Renal pelvis (tissue), 12 donors: ENCODE measurements at places on chromosomes 2 and 18. TPM values are rescaled to one million over a fixed set of nuclear protein-coding genes. Genes with fewer than 3 reads are reported as not detected.

LOXHD1 gene
- polyA plus RNA-seq, result 1.1 TPM

CAB39 gene
- polyA plus RNA-seq, result 78.1 TPM

GRP gene
- polyA plus RNA-seq, result 0.53 TPM

NAGK gene
- polyA plus RNA-seq, result 113 TPM

SGPP2 gene
- polyA plus RNA-seq, result 16.7 TPM

ZNF396 gene
- polyA plus RNA-seq, result 6.2 TPM

TUBB8B gene
- 1.7 TPM for polyA plus RNA-seq

CROCC2 gene
- polyA plus RNA-seq, result 0.04 TPM

RIT2 gene
- not detected for polyA plus RNA-seq

ADCYAP1 gene
- 0.15 TPM for polyA plus RNA-seq

TFPI gene
- 36.0 TPM for polyA plus RNA-seq

DNA sequence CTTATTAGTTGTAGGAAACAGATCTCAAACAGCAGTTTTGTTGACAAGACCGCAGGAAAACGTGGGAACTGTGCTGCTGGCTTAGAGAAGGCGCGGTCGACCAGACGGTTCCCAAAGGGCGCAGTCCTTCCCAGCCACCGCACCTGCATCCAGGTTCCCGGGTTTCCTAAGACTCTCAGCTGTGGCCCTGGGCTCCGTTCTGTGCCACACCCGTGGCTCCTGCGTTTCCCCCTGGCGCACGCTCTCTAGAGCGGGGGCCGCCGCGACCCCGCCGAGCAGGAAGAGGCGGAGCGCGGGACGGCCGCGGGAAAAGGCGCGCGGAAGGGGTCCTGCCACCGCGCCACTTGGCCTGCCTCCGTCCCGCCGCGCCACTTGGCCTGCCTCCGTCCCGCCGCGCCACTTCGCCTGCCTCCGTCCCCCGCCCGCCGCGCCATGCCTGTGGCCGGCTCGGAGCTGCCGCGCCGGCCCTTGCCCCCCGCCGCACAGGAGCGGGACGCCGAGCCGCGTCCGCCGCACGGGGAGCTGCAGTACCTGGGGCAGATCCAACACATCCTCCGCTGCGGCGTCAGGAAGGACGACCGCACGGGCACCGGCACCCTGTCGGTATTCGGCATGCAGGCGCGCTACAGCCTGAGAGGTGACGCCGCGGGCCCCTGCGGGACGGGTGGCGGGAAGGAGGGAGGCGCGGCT is at the start of gene TYMS:
TSS of gene TYMS (plus strand) at position 343 of the 690 bp plus-strand sequence. CDS start at position 433, 90 bp downstream.
- DNase-seq, result peak; percentile 75

DNA sequence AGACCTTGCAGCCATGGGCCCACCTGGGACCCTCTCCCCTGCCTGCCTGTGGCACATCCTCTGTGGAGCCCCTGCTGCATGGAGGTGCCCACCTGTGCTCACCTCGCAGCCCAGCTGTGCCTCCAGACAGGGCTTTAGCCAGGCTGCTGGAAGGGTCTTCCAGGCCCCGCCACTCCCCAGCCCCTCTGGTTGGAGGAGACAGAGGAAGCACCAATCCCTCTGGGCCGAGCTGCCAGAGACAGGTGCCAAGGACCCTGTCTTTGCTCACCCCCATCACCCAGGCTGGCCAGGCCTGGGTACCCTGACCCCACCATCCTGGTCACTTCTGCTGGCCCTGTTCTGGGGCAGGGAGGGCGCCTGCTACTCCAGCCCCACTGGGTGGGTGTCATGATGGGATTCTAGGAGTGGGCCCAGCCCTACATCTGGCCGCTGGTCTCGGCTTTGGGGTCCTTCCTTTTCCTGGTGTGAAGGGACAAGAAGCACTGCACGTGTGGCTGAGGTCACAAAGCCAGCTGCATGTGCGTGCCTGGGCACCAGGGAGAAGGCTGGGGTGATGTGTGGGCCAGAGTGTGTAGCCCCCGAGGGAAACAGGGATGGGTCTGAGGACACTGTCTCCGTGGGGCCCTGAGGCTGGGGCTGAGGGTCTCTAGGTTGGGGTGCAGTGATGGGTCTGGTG is 9.3 kb upstream of the NEU4 start:
- no peak for DNase-seq

DNA sequence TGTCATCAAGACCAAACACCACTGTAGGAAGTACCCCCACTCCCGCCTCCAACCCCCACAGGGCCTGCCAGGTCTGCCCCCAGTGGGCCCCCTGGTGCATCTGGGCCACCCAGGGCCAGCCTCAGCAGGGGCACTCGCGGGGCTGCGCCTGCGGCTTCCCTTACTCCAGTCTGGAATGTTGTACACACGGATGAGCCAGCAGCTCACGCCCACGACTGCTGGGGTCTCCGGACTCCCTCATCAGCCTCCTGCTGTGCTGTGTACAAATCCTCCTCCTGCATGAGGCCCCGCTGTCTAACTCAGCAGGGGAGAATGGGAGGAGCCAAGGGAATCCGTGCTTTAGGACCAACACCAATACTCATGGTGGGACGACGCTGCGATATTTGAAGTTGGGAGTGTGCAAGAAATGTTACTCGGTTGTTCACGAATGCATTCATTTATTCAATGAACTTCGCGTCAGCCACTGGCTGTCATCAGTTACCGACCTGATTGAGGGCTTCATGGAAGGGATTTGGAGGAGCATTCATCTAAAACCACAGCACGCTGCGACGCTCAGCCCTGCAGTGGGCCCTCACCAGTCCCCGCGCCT is 654 bp upstream of the ASB1 start:
- peak; percentile 20 for DNase-seq

GRCh38 chr18:76986406-76986805 is 146.2 kb downstream of the MBP start:
- no peak for DNase-seq

- DNase-seq, result peak; percentile 65
Observed at GRCh38 chr2:172806493-172806892, 70.8 kb downstream of the RAPGEF4 start.

DNA sequence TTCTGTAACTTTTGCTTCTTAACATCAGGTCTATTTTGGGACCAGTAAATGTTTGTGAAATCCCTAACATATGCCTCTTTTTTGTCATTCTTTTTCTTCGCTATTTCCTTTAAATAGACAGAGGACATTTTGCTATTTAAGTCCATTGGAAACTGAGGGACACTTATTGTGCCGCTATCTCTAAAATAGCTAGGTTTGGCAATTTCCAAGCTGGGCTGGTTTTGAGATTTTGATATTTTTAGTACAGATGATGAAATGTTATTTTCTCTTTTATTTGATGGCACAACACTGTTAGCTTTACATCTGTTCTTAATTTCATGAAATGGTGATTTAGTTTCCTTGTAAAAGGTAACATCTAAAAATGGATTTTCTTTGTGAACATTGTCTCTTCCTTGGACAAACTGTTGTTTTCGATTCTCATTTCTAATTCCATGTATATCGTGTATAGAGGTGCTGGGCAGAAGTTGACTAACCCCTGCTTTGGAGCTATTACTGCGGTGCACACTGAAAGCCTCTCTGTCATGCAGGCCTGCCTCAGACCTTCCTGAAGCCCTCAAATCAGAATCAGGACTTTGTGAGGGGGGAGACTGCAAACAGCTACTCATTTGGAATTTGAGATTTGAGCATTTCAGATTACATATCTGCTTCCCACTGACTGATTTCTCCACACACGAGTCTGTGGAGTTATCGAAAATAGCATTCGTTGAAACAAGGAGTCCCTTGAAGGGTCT is 594 bp downstream of the RAD51AP2 start:
- DNase-seq, result peak; percentile 5

DNA sequence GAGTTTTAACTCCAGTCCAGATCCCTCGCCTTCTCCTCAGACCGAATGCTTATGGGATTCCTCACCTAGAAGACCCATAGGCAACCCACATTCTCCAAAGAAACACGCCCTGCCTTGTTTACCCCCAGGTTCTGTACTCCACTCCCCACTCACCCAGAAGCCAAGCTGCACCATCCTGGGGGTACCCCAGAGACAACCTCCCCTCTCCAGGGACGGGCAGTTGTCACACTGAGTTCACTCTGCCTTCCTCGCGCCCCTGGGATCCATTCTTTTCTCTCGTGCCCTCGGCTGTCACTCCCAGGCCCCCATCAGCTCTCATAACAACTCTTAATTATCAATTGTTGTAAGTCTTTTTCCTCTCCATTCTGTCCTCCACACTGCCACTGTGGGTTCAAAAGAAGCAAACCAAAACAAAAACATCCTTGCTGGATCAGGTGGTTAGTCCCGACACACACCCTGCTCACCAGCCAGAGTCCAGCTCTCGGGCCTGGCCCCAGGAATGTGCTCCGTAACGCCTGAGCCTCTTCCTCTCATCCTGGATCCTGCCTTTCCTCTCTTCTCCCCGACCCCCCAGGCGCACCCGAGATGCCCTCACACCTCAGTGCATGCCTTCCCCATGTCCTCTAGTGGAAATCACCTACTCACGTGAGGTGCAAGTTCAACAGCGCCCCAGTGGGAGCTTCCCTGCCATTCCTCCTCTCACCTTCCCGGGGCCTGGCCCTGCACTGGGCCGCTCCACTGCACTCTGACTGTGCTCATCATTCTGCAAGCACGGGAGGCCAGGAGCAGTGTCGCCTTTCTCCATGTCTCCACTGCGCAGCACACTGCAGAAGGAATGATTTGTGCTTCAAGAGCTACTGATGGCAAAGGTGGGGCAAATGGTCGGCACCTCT is 20.7 kb downstream of the COX7A2L start:
- no peak for DNase-seq

GRCh38 chr2:13560322-13560721 is 843.6 kb downstream of the TRIB2 start:
- DNase-seq, result no peak

GRCh38 chr2:65466551-65466950 is 34.2 kb upstream of the SPRED2 start:
- DNase-seq, result no peak

DNA sequence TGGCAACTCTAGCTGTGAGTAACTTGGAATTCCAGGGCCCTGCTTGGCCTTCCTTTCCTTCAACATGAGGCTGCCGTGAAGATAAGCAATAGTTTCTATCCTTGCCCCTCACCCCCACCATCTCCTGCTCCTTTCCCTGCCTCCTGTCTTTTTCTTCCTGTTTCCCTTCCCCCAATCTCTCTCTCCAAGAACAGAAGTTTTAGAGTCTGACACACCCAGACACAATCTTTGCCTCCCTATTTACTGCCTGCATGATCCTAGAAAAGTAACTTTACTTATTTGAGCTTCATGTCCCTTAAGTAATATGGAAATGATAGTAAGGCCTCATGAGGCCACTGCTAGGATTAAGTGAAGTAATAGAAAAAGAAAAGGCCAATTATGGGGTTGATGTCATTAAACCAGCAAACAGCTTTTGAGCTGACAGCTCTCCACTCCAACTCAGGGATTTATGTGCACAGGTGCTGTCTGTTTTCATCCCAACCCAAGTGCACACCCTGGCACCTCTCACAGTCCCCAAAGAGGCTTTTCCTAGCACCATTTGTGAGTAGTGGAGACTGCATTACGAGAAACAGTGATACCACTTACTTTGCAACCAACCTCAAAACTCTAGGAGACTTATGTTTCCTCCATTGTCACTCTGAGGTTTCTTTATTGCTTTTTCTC is 123.7 kb upstream of the SIX3 start:
- no peak for DNase-seq

- DNase-seq, result no peak
Observed at GRCh38 chr18:74389991-74390390, 67.1 kb downstream of the DIPK1C start.

GRCh38 chr2:30741576-30741975 is 65.7 kb downstream of the CAPN13 start:
- DNase-seq, result no peak

- no peak for DNase-seq
Observed at GRCh38 chr2:74530239-74531187, 780 bp downstream of the HTRA2 start.

GRCh38 chr18:80143881-80144280 is 34.8 kb downstream of the ADNP2 start:
- DNase-seq, result no peak

GRCh38 chr18:22459491-22459890 is 41.8 kb upstream of the CTAGE1 start:
- no peak for DNase-seq

DNA sequence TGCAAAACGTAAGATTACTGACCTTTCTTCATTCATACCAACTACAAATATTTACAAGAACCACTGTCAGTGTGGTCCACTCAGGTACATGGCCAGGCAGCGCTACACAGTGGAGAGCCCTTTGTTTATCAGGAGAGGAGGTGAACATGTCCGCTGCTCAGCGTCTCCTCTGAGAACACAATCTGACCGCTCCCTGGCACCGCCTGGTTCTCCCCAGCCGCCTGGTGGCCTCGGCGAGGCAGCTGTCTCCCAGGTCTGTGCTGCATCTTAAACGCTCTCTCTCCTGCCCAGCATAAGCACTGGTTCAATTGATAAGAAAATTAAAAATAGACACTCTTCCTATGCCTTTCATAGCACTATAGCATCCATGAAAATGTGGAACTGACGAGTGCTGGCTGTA is 146.8 kb upstream of the PXDN start:
- no peak for DNase-seq

DNA sequence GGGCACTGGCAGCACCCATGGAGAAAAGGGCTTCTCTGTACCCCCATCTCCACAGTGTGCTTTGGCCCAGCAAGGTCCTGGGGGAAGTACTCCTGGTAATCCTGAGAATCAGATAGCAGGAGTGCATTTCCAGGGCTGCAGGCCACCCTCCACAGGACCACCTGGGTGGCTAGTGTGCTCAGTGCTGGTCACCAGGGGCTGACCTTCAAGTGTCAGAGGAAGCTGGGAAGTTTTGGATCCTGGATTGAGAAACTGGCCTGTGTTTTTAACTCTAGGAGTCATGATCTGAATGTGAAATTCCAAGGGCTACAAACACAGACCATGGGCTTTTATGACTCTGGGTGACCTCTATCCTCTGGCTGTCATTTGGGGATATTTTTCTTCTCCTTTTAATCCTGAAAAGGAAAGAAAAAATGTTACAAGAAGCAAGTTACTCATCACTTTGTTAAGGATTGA is 9.3 kb downstream of the RHOB start:
- no peak for DNase-seq

DNA sequence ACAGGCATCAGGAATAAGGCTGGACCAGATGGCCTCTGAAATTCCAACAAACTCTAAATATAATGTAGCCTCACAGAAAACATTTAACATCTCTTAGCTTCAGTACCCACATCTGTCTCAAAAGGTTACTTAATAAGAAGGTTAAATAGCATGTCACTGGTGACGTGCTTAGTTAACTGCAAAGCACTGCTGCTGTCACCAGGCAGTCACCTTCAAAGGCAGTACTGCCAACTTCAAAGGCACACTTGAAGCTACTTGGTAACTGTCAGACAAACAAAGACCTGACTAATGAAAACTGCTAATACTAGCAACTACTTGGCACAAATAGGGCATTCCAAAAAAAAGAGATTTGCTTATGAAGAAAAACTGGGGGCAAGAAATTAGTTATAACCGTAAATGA is 36.2 kb downstream of the EPG5 start:
- DNase-seq, result no peak

- no peak for DNase-seq
Observed at GRCh38 chr2:229601396-229601795, 113.0 kb downstream of the DNER start.

- DNase-seq, result no peak
Observed at GRCh38 chr2:201956361-201956760, 77.3 kb upstream of the FZD7 start.

- DNase-seq, result no peak
Observed at GRCh38 chr18:63487676-63488075, 10.9 kb downstream of the SERPINB5 start.

- DNase-seq, result no peak
Observed at GRCh38 chr2:26571316-26571715, 69.8 kb downstream of the CIB4 start.

- no peak for DNase-seq
Observed at GRCh38 chr2:47516360-47517104, 113.6 kb downstream of the MSH2 start.
